T follicular helper cell (primary cell): ENCODE measurements at places on chromosomes 5 and 9.

- DNase-seq = no peak
Measured at GRCh38 chr9:22119522-22120158, 110.5 kb upstream of the CDKN2B start.

DNA sequence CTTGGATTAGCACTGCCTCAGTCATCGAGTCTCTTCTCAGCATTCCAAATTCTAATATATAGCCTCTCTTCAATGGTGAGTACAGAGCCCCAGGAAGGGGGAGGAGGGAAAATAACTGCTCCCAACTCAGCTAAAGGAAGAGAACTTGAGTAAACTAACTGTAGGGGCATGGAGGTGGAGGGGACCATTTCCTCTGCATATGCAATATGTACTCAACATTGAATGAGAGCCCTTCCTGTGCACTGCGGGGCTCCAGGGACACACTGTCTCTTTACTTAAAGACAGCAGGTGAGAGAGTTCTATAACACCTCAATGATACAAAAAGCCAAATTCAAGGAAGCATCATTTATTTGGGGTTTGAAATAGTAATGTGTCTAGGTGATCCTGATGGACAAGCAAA is 75.1 kb downstream of the GNAQ start:
- DNase-seq = no peak

- no peak for DNase-seq
Measured at GRCh38 chr9:15377625-15378540, 44.8 kb upstream of the SNAPC3 start.

GRCh38 chr5:151075698-151076331 is 5.0 kb downstream of the TNIP1 start:
- DNase-seq = no peak

- no peak for DNase-seq
Measured at GRCh38 chr5:55454282-55454681, 80.5 kb downstream of the PLPP1 start.
